Dermis blood vessel endothelial cell (primary cell): ENCODE measurements at places on chromosomes 3 and 15. TPM values are rescaled to one million over a fixed set of nuclear protein-coding genes. Genes with fewer than 3 reads are reported as not detected.
A peak's percentile ranks its signal among the peaks of the same experiment; 100 is the strongest.

DNA sequence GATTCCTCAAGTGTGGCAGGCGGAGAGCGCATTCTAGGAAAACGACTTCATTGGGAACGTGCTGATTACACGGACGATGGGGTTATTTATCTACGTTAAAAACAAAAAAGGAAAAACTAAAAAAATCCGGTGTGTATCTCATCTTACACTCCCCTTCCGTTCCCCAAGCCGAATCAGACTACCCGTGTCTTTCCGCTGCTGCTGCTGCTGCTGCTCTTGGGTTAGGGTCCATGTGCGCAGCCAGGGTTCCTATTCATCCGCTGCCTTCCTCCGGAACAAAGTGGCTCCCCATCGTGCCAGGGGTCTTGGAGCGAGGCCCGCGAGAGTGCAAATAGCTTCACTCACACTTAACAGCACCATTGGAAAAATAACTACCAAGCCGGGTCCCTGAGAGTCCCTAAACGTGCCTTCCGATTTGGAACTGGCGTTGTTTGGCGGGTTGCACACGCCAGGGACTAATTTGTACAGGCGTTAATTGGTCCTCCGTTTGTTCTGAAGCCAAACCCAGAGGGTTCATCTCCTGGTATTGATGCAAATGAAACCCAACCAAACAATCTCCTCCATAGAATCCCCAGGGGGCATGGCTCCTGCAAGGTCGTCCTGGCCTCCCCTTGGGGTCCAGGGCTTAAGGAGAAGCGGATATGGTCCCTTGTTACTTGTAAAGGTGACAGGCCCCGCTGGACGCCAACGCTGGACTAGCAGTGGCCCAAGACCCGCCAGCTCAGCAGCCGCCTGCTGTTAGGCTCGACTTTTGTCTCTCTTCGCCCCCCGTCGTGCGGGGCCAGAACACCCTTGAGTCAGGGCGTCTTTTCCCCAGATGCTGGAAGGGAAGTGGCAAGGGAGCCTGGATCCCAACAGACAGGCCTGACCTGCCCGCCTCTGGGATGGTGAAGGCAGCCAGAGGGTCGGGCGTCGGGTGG, 11.0 kb upstream of the ONECUT1 start:
- no peak for DNase-seq

DNA sequence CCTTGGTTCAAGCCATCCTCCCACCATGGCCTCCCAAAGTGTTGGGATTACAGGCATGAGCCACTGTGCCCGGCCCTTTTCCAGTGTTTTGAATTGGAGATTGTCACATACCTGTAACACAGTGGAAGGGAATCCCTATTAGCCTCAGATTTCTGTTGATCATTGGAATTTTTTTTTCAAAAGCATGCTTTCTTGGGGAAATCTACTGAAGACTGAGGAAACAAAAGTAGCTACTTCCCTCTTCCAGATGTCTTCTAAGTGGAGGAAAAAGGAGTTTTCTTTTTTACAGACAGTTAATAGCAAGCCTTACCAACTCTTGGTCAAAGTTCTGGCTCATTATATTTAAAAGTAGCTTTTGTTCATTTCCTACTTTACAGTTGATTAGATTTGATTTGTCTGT, 33.7 kb downstream of the CHD2 start:
- DNase-seq = no peak

DNA sequence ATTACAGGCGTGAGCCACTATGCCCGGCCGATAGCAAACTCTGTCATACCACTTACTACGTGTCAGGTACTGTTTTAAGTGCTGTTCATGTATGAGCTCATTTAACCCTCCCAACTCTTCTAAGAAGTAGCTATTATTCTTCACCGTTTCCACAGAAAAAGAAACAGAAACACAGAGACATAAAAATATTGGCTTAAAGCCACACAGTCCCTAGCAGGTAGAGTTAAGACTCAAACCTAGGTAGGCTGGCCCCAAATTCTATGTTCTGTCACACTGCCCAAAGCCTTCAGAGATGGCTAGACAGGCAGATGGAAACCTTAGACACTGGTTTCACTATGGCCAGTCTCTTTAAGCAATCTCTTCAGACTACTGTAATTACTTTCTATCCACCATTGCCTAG, 149.8 kb upstream of the KCNMB2 start:
- DNase-seq = no peak

GRCh38 chr3:51966486-51966885, 768 bp downstream of the PCBP4 start:
- DNase-seq = no peak

DNA sequence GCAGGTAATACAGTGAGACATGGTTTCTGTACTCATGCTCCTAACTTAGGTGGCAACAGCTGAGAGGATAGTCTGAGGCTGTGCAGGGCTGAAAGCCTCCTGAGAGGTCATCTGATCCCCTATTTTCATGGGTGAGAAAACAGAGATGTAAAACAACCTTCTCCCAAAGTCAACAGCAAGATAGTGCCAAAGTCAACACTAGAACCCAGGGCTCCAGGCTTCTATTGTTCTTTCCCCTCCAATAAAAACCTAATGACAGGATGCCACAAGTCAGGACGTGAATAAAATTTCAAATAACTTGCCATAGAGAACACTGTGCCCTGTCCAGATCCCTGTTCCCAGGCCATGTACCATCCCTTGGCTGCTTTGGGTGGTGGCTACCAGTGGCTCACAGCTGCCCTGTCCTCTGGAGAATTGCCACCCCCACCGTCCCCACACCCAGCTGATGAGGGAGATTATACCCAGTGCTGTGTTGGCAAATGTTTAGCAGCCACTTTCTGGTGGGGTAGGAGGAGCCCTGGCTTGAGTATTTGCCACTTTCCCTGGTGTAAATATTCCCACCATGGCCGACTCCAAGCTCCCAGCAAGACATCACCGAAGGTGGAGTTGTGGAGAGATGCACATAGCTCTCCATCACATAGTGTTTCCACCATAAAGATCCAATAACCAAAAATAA, 54.8 kb downstream of the SRGAP3 start:
- no peak for DNase-seq

DNA sequence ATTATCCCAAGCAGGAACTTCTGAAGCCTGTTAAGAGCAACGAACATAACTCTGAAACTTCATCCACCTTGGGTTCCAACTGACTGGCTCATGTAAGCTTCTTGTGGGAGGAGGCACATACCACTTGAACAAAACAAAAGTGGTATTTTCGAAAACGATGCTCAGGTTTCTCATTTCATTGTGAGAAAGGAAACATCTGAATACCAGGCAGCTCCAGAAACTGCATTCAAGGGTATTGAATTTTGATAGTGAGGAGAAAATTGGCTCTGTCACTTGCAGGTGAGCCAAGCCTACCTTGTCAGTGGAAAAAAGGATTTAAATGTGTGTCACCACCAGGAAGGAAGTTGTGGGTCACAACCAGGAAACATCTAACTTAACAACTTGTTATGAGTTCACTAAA, 218.1 kb upstream of the SATB1 start:
- DNase-seq = no peak

DNA sequence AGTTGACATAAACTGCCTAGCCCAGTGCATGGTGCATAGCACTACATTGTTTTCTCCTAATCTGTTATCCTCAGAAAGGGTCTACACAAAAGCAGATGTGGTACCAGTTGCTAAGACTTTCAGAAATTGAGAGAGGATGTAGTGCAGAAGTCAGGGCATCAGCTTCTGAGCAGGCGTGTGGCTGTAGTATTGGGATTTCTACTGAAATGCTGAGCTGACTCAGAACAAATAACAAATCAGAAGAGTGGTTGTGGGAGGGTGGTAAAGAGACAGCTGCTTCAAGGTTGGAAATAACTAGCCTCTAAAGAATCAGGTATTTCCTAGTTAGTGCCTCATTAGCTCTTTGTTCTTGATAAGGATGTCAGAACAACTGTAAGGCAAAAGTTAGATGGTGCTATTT, 161.3 kb downstream of the AKAP13 start:
- no peak for DNase-seq

DNA sequence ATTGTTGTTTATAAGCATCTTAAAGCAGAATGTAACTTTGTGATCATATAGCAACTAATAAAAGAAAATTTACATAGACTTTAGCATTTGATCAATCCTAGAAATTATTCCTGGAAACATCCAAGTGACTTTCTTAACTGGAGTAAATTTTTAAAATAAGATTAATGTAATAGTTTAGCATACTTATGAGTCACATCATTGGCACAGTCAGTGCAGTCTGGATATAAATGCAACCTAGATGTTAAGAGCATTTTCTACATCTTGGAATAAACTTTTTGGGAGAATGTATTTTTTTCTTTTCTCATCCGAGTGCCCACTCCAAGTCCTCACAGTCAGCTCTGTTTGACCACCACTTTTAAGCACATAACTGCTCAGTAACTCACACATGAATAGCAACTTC, 324.6 kb upstream of the PLSCR5 start:
- DNase-seq = no peak

GRCh38 chr15:80426316-80426715, 22.1 kb downstream of the ARNT2 start:
- DNase-seq = no peak

- no peak for DNase-seq
Observed at GRCh38 chr3:171744158-171744741, 66.0 kb downstream of the PLD1 start.

GRCh38 chr3:151011427-151011826, 38.9 kb upstream of the CLRN1 start:
- peak; percentile 75 for DNase-seq

DNA sequence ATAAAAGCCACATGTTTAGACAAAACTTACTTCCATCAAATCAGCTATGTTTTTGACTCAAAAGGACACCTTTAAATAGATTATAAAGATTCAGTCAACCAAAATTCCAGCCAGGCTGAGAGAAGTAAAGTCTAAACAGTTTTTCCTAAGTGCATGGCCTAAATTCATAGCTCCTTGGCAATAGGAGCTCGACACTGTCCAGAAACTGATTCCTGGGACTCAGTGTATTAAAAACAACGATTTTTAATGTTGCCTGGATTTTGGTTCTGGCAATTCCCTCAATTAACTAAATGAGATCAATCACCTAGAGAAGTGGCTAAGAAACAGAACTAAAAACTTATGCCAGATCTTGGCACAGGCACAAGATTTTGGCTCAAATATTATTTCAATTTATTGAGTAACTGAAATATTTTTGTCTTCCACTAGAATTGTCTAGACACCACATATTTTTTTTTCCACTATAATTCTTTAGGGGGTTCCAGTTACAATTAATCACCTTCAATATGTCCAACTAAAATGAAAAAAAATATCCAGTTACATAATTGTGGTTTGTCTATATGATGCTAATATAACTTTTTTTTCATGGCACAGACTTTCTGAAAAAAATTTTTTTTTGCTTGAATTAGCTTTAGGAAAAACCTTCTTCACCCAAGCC, 135.9 kb downstream of the TFDP2 start:
- no peak for DNase-seq

GRCh38 chr15:52143873-52144272, 31.3 kb upstream of the BCL2L10 start:
- DNase-seq = peak; percentile 76

DNA sequence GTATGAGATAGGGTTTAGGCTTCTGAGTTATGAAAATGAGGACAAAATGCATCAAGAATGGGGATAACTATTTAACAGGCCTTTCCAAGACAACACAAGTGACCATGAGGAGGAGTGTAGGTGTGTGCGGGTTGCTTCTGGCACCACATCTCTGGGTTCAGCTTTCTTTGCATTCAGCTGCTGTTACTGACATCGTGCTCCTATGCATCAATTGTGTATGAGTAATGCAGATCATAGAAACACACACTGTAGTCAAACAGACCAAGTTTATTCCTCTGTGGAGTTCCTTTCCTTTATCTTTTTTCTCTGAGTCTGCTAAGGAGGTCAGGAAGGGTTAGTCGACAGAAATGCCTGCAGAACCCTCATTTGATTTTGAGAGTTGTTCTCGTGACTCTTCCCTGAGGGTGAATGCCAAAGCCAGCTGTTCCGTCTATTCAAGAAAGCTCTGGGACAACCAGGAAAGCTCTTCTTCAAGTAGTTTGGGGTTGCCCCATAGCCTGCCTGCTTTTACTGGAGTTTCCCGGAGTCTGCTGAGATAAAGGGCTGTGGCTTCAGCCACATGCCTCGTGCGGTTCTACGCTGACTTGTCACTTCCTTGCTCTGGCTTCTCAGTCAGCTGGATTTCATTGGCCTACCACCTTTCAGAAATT, 136.7 kb upstream of the TLE3 start:
- no peak for DNase-seq

DNA sequence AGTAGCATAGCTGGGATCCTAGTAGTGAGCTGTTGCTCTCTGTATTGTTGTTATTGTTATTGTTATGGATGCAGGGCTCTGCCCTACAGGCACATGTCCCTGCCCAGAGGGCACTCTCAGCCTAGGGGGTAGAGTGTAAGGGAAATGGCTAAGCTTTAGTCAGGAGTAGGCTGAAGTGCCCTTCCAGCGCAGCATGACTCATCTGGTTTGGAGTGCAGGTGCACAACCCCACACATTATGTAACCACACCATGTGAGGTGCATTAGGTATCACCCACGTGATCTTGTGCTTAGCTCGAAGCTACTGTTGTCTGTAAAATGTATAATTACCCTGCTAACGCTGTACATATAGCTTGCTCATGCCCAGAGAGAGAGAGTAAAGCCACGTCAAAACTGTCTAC, 48.3 kb upstream of the TIPARP start:
- no peak for DNase-seq

GRCh38 chr15:99306694-99307338, 55.5 kb downstream of the LRRC28 start:
- peak; percentile 18 for DNase-seq

GRCh38 chr3:24160424-24161095, 215.5 kb downstream of the NR1D2 start:
- DNase-seq = peak; percentile 18

GRCh38 chr15:56812221-56812620, 78.9 kb upstream of the ZNF280D start:
- no peak for DNase-seq

The UROC1 gene
- total RNA-seq = 0.19 TPM in 1 of 2 replicates, not detected in the other

The FBLN2 gene
- total RNA-seq = 9.4 and 16.5 TPM in 2 replicates

The TMEM202 gene
- not detected in 2 replicates for total RNA-seq

The CAPN7 gene
- 33.5 and 43.9 TPM in 2 replicates for total RNA-seq

The SCAANT1 gene
- total RNA-seq = not detected in 2 replicates

The DET1 gene
- 3.2 and 3.8 TPM in 2 replicates for total RNA-seq

The SLC22A13 gene
- total RNA-seq = 0.17 and 0.19 TPM in 2 replicates

The ANKUB1 gene
- not detected in 2 replicates for total RNA-seq

The LMAN1L gene
- total RNA-seq = not detected in 2 replicates

The CCDC13 gene
- total RNA-seq = 0.28 and 1.0 TPM in 2 replicates

The STX19 gene
- not detected in 2 replicates for total RNA-seq

The P3H2 gene
- 13.1 and 18.5 TPM in 2 replicates for total RNA-seq

The ERICH6 gene
- total RNA-seq = not detected in 2 replicates

The AGTR1 gene
- under 0.01 TPM in 1 of 2 replicates, not detected in the other for total RNA-seq

The ABTB1 gene
- 12.8 and 14.4 TPM in 2 replicates for total RNA-seq

The RTP1 gene
- total RNA-seq = not detected in 2 replicates

The MCF2L2 gene
- 0.34 and 0.84 TPM in 2 replicates for total RNA-seq

The SACM1L gene
- 48.5 and 51.0 TPM in 2 replicates for total RNA-seq
